ENCODE measurements at places on chromosomes 3 and 15.
A peak's percentile ranks its signal among the peaks of the same experiment; 100 is the strongest.

- DNase-seq = no peak
Measured at GRCh38 chr3:84108442-84108971, 850.3 kb upstream of the CADM2 start.

GRCh38 chr15:40928821-40929659 is at the start of gene DLL4:
DLL4 (plus strand) TSS chr15:40929340; CDS start chr15:40929669, 329 bp downstream.
- DNase-seq = peak; percentile 89

DNA sequence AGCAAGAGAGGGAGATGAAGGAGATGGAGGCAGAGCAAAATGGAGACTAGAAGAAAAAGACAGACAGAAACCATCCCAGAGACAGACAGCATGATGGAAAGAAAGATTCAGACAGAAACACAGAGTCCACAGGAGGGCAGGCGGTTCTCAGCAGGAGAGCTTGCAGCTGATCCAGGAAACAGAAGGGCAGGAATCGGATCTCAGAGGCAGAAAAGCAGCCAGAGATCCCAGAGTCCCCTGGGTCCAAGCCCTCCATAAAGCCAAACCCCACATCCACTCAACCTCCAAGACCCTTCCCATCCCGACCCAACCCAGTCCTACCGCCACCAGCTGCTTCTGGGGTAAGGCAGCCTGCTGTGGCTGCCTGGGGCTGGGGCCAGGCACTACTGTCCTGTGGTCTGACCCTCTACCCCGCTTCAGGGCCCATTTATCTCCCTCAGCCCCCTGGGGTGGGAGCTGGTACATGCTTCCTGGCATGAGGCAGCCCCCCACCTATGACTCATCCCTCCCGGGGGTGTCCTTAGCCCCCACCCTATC is at the start of gene UCN2:
UCN2 (minus strand) TSS at position 400 of the 537 bp plus-strand sequence. CDS start 657 bp downstream, outside the sequence.
- no peak for DNase-seq

- DNase-seq = peak; percentile 70
Measured at GRCh38 chr3:39189959-39190269, 2.5 kb downstream of the XIRP1 start.

GRCh38 chr15:30941520-30941919 is 37.8 kb downstream of the FAN1 start:
- no peak for DNase-seq

- no peak for DNase-seq
Measured at GRCh38 chr3:67602816-67603215, 51.6 kb downstream of the SUCLG2 start.

DNA sequence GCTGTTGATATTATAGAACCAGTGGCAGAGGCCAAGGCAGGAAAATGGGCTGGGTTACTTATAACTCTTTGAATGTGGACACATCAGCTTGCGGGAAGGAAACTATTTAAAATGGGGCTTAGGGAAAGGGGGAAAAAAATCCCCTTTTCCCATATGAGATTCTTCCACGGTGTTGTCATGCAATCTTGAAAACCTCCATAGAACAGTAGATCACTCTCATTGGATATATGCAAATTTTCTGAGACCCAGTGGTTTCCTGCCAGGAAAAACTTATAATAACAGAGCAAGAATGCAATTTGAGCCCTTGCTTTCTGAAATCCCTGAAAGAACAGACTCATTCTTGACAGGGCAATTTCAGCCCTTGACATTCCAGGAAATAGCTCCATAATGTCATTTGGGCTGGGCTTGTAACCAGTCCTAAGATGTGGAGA is 31.1 kb downstream of the TMEM212 start:
- DNase-seq = no peak

DNA sequence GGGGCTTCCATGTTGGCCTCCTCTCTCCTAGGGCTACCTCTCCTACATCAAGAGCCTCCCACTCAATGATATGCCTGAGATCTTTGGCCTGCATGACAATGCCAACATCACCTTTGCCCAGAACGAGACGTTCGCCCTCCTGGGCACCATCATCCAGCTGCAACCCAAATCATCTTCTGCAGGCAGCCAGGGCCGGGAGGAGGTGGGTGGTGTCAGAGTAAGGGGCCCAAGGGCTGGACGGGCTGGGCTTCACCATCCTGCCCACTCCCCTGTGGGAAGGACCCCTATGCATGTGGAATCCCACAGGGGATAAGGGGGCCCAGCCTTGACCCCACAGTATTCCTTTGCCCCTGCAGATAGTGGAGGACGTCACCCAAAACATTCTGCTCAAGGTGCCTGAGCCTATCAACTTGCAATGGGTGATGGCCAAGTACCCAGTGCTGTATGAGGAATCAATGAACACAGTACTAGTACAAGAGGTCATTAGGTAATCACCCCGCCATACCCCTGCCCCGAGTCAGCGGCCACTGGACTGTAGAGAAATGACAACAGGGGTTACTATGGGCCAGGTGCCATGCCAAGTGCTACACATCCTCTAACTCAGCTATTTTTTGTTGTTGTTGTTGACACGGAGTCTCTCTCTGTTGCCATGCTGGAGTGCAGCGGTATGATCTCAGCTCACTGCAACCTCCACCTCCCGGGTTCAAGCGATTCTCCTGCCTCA is 47.1 kb downstream of the SEMA3G start:
- DNase-seq = no peak

- DNase-seq = no peak
Measured at GRCh38 chr3:31321620-31322019, 211.1 kb upstream of the STT3B start.

DNA sequence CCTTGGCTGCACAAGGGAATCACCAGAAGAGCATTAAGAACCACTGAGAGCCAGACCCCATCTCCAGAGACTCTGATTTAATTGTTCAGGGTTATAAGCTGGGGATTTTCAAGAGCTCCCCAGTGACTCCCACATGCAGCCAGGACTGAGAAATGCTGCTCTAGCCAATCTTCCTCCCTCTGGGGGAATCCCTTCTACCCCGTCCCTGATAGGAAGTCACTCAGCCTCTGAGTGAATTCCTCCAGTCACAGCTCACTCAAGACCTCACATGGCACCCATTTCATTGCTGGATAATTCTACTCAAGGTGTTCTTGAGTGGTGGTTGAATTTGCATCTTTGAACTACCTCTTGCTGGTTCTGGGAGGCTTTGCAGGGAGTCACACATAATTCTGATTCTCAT is 10.7 kb downstream of the CCR3 start:
- DNase-seq = no peak

- no peak for DNase-seq
Measured at GRCh38 chr3:141499284-141499683, 12.5 kb downstream of the RASA2 start.

DNA sequence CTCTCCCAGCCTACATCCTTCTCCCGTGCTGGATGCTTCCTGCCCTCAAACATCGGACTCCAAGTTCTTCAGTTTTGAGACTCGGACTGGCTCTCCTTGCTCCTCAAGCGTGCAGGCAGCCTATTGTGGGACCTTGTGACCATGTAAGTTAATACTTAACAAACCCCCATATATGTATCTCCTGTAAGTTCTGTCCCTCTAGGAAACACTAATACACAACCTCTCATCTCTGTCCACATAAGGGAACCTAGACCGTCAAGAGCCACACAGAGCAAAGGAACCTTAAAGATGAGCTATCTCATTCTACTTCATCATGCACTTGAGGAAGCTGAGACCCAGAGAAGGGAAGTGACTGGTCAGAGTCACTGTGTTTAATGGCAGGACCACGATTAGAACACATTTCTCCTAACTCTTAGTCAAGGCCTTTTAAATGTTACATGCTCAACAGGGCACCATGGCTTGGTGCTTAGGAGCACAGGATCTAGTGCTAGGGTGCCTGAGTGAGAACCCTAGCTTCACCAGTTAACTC is 50.3 kb downstream of the NPTN start:
- DNase-seq = no peak

DNA sequence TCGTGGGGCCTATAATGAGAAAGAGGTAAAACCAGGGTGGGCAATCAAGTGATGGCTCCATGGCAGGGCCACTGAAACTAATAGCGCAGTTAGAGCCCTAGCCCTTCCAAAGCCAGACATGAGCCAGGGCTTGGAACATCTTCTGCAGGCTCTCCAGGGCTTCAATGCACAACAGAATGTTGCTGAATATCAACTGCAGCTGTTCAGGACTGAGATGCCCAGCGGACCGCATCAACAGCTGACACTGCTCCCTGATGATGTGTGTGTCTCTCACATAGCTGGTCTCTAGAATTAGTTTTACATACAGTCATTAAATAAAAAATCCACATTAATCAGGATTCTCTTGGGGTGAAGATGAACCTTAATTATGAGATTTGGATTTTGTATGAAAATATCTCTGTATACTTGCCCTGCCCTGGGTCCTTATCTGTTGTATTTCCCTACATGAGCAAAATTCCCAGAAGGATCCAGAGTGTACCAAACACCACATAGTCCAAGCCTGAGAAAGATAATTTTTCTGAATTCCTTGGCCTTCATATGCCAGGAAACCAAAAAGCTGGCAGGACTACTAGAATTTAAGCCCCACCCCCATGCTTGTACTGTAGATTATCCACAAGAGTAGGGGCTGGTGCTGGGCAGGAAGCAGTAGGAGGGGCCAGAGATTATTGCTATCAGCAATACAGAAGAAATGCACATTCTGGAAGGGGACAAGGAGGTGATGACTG is 7.7 kb upstream of the GOLGB1 start:
- no peak for DNase-seq

DNA sequence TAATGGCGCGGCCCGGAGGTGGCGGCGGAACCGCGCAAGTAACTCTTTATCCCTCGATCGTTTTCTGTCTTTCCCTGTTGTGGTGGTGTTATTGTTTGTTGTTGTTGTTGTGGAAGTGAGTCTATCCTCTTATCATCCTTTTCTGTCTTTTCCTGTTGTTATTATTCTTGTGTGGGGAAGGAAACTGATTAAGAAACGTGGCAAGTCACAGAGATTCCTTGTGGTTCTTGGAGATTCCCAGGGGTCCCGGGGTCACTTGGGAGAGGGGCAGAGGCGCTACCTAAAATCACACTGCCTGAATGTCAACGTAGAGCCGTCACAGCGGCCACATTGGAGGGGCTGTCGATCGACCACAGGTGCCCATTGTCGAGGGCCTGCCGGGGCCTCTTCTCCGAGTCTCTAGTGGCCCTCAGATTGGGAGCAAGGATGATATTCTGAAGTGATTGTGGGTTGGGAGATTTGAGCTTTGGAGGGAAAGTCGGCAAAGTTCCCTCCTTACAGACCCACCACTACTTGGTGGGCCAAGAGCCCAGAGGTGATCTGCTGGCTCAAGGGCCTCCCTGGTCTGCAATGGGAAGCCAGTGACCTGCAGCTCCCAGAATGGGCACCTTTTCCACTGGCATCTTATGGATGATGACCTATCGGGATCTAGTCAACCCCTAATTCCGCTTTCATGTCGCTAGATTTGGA is 790 bp downstream of the PARP14 start:
- DNase-seq = no peak

DNA sequence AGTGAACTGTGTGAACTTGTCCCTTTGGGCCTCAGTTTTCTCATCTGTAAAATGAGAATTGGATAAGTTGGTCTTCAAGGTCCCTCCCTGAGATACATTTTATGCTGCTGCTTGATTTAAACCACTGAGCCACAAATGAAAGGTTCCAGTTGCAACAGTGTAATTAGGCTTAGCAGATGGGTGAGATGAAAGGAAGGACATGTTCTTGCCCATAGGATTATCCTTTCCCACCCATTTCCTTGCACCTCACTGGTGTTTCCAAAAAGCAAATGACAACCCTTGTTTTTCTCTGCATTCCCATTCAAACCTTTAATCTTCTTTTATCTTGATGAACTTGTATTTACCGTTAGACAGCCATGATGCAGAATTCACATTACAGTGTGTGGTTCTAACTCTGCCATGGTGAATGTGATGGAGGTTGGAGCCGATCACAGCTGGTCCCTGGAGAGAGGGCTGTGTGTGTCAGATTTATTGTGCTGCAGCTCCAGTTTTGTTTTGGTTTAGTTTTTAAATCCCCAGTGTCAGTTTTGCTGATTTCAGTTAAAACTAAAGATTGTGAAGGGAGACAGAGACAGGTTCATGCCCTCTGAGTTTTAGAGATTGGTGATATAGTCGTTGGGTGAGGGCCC is 44.0 kb downstream of the MAP2K1 start:
- no peak for DNase-seq

DNA sequence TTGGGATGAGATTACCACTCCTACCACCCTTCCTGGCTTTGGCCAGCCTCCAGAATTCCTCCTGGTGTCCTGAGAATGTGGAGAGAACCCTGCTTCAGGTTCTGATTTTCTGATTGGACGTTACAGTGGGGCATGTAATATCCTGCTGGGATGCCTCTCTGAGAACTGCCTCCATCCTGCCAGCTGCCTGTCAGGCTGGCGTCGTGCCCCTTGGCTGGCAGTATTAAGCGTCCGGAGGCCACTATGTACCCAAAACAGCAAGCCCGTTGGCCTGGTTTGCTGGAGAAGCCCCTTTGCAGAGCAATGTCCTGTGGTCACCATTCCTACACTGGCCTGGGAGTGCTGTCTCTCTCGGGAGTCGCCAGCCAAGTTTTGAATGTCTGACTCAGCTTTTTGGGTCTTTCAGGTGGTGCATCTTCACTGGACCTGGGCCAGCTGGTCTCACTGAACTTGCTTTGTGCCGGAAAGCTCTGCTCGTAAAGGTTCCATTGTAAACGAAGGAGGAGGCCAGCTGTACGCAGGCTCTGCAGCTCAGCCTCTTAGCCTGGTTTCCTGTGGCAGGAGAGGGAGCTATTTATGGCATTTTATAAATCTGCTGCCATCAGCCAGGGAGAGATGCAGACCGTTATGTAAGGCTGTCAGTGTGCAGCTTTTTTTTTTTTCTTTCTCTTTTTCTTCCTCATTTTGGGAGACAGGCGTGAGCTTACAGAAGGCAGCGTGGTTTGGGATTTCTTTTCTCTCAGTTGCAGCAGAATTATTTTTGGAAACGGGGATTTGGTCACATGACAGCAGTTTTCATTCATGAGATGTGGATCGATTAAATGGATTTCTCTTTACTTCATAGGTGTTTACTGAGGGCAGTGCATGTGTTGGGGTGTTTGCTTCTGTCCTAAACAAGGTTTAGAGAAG is 19.0 kb upstream of the TRAK1 start:
- DNase-seq = peak; percentile 75

DNA sequence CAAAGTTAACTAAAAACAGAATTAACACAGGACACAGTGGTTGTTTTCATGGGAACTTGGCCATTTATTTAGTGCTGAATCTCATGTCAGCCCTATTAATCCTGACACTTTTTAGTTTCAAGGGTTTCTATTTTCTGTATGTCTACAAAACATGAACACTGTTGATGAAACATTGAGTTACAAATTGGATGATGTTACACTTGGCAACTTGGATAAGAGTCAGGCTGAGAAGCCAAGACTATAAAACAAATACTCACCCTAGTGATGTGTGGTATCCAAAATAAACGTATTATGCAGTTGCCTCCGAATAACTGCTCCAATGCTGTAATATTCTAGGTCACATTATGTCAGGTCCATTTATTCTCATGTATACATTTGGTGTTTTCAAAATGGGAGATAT is 349.6 kb downstream of the ZIC1 start:
- no peak for DNase-seq

GRCh38 chr15:39456582-39457330 is 124.1 kb upstream of the THBS1 start:
- DNase-seq = no peak

GRCh38 chr15:51335538-51336410 is 2.6 kb downstream of the CYP19A1 start:
- peak; percentile 53 for DNase-seq

GRCh38 chr3:58989163-58989562 is 60.7 kb downstream of the CFAP20DC start:
- DNase-seq = no peak
